ENCODE measurements at places on chromosomes 5 and 9.

GRCh38 chr9:39588500-39589137, 233.2 kb downstream of the SPATA31A1 start:
- no peak for DNase-seq

GRCh38 chr5:17315710-17316221, 98.3 kb downstream of the BASP1 start:
- DNase-seq, result no peak

DNA sequence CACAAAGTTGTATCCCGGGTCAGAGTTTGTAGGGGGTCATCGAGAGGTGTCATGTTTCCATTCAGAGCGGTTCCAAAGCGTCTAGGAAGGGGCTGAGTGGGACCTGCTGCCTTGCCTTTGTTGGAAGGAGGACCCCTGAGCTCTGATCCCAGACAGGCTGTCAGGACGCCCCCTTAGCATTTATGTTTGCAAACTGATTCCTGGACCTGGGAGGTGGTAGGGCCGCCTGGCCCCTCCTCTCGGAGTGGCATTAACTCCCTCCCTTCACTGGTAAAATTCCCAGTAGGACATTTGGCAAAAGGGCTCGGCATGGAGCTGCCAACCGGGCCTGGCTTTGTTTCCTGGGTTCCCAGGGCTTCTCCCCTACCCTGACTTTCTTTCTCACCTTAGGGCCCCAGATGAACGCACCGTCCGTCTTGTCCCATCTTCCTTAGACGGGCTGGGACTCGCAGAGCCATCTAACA, 2.5 kb downstream of the JADE2 start:
- no peak for DNase-seq

- no peak for DNase-seq
Observed at GRCh38 chr5:115946655-115947054, 15.6 kb upstream of the LVRN start.

- no peak for DNase-seq
Observed at GRCh38 chr5:151413800-151414199, 33.6 kb upstream of the SLC36A1 start.

DNA sequence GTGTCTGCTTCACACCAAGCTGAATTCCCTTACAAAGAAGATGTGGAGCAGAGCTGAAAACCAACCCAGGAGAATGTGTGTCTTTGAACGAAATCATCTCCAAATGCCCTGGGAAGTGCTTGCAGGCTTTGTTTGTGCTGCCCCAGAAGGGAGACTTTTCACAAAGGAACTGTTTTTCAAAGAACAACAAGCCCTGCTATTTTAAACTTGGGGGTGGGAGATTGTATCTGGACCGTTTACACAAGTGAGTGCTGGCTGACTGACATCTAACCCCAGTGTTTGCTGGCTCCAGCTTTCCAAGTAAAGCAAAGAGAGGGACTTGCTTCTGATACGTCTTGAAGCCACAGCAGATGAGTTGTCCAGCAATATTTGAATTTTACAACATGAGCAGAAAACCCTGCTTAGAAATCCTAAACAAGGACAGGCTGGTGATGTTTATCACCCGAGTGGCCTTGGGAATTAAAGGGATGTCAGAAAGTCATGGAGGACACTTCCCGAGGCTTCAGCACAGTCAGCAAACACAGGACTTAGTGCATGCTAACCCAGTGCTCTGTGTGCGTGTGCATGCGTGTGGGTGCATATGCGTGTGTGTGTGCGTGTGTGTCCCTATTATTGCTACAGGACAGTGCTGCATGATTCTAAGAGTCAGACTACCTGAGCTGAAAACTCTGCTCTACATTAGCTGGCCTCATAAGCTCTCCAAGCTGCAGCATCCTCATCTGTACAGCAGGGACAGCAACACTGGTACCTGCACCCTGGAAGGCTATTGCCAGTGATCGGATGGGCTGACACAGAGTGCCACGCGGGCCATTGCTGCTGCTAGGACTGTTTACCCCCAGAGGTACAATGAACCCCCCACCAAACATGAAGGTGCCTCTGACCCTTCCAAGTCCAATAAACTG, 1.4 kb downstream of the ADAMTS12 start:
- no peak for DNase-seq

GRCh38 chr9:116267021-116267420, 113.4 kb downstream of the PAPPA start:
- DNase-seq, result no peak

GRCh38 chr5:431001-431710, 11.8 kb upstream of the EXOC3 start:
- DNase-seq, result peak; percentile 42

DNA sequence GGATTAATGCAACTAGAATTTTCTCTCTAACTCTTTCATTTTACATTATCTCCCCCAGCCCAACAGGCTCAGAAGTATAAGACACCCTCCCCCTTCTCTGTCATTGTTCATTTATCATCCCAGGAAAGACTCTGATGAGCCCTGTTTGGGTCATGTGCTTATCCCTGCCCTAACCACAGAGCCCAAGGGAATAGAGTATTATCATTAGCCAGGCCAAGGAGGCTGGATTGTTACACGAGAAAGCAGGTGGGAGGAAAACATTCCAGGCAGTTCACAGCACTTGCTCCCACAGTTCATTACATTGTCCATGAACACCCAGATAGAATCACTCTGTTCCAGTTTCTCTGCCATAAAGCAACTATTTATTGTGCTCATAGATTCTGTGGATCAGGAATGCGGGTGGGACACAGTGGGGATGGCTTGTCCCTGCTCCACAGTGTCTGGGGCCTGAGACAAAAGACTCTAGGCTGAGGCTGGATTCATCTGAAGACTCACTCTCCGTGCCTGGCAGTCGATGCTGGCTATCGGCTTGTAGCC, 59.5 kb upstream of the TMEM215 start:
- DNase-seq, result no peak

GRCh38 chr9:107786561-107786960, 297.0 kb upstream of the KLF4 start:
- DNase-seq, result no peak

- DNase-seq, result no peak
Observed at GRCh38 chr5:62100201-62100600, 205.8 kb upstream of the KIF2A start.

GRCh38 chr5:132281856-132282614, 12.2 kb upstream of the SLC22A4 start:
- no peak for DNase-seq

All from NT2/D1 (cell line).